Uterine smooth muscle cell (primary cell): ENCODE measurements at places on chromosomes 12 and 14. TPM values are rescaled to one million over a fixed set of nuclear protein-coding genes. Genes with fewer than 3 reads are reported as not detected.

Gene PLEKHG7
- total RNA-seq, result not detected in 2 replicates

Gene KIF5A
- total RNA-seq, result 0.44 and 0.50 TPM in 2 replicates

Gene MYH7
- not detected in 2 replicates for total RNA-seq

Gene TCL1B
- not detected in 2 replicates for total RNA-seq

Gene KLHDC2
- total RNA-seq, result 78.0 and 84.0 TPM in 2 replicates

Gene TPH2
- total RNA-seq, result under 0.01 TPM in 1 of 2 replicates, not detected in the other

Gene ARHGEF40
- 42.8 and 43.9 TPM in 2 replicates for total RNA-seq

Gene TMEM117
- 9.2 and 11.4 TPM in 2 replicates for total RNA-seq

Gene CACNA2D4
- 0.33 and 0.87 TPM in 2 replicates for total RNA-seq

Gene CDC42BPB
- total RNA-seq, result 80.1 and 96.5 TPM in 2 replicates

Gene CLMN
- total RNA-seq, result 0.22 and 0.50 TPM in 2 replicates

Gene PLEK2
- 8.7 and 38.8 TPM in 2 replicates for total RNA-seq

Gene DEGS2
- 0.12 TPM in 1 of 2 replicates, not detected in the other for total RNA-seq

Gene RNASE1
- 0.22 TPM in 1 of 2 replicates, not detected in the other for total RNA-seq

Gene TBK1
- 47.8 and 48.1 TPM in 2 replicates for total RNA-seq

Gene GTF2A1
- total RNA-seq, result 27.5 and 36.5 TPM in 2 replicates

Gene GPR84
- total RNA-seq, result not detected in 2 replicates

Gene TAS2R31
- 5.7 and 8.2 TPM in 2 replicates for total RNA-seq

Gene IAPP
- total RNA-seq, result not detected in 2 replicates

Gene KLRB1
- not detected in 2 replicates for total RNA-seq

Gene NYNRIN
- 9.1 and 13.2 TPM in 2 replicates for total RNA-seq

Gene MLXIP
- total RNA-seq, result 14.7 and 19.1 TPM in 2 replicates

Gene KRT74
- total RNA-seq, result not detected in 2 replicates

Gene INSM2
- not detected in 2 replicates for total RNA-seq

Gene NAA30
- total RNA-seq, result 22.6 and 24.8 TPM in 2 replicates

Gene LRP1-AS
- total RNA-seq, result not detected in 2 replicates
